ENCODE measurements at places on chromosomes 3 and 15.
A peak's percentile ranks its signal among the peaks of the same experiment; 100 is the strongest.

GRCh38 chr3:85161544-85161943, 202.8 kb downstream of the CADM2 start:
- DNase-seq, result no peak

DNA sequence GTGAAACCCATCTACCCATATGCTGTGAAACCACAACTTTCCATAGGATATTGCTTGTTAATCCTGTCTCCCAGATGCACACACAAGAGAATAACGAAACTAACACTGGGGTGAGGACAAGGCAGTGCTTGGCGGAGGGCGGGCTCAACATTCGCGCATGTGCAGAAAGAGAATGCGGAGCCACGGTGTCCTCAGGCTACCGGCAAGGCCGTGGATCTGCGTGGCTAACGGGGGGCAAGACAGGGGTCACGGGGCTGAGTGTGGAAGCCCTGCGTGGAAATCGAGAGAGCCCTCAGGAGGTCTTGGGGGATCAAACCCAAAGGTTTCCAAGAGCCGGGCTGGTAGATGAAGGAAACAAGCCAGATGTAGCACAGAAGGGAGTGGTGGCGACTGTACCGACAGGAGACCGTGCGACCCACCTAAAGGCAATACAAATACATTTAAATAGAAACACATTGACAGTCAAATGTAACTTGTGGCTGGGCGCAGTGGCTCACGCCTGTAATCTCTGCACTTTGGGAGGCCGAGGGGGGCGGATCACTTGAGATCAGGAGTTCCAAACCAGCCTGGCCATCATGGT, 48.5 kb upstream of the TRA2B start:
- DNase-seq, result no peak

GRCh38 chr15:96303503-96304056, 26.9 kb upstream of the NR2F2 start:
- DNase-seq, result no peak

- no peak for DNase-seq
Observed at GRCh38 chr3:9563851-9564250, 10.2 kb upstream of the LHFPL4 start.

GRCh38 chr15:78408355-78408640, 29.7 kb upstream of the IREB2 start:
- no peak for DNase-seq

GRCh38 chr15:98720031-98720430, 71.7 kb downstream of the IGF1R start:
- no peak for DNase-seq

DNA sequence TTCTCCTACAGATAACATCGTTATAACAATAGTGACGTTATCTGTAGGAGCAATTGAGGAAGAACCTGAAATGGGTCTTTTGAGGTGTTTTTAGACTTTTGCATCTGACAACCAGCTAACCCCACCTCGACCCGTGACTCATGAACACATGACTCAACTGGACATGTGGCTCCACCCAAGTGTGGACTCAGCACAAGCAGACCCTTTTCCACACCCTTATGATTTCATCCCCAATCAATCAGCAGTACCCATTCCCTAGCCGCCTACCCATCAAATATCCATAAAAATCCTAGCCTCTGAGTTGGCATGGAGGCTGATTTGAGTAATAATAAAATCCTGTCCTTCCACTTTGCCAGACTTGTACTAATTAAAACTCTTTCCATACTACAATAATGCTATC, 255.4 kb downstream of the ARPP21 start:
- DNase-seq, result no peak

DNA sequence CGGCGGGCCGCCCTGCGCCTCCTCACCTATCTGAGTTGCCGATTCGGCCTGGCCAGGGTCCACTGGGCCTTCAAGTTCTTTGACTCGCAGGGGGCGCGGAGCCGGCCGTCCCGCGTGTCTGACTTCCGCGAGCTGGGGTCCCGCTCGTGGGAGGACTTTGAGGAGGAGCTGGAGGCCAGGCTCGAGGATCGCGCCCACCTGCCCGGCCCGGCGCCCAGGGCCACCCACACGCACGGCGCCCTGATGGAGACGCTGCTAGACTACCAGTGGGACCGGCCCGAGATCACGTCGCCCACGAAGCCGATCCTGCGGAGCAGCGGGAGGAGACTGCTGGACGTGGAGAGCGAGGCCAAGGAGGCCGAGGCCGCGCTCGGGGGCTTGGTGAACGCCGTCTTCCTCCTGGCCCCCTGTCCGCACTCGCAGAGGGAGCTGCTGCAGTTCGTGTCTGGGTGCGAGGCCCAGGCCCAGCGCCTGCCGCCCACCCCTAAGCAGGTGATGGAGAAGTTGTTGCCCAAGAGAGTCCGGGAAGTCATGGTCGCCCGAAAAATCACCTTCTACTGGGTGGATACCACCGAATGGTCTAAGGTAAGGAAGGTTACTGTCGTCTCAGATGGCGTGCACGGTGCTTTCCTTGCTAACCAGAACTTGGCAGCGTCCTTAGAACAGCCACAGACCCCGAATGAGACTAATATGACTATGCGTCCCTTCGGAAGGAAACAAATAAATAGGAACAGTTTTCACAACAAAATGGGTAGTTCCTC, 567 bp downstream of the TICRR start:
- no peak for DNase-seq

DNA sequence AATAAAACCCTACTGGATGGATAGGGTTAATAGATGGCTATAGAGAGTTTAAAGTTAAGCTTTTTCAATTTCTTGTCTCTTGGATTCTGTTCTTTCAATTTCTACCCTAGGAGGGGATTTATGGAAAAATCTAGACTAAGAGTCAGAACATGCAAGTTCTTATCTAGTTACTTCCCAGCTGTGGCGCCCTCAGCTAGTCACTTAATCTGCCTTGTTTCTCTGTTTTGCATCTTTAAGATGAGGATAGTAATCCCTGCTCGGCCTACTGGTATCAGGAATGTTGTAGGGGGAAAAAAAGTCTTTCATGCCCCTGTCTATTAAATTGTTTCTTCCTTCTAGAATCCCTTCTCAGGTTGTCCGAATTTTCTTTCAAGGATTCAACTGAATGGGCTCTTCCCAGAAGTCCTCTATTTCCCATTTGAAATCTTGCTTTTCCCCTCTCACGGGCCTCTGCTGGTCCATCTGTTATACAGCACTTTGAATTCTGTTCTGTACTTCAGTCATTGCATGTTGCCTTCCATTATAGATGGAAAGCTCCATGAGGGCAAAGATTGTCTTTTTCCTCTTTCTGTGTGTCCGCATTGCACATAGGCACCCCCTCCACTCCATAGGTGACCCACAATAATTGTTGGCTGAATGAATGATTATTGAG, 4.4 kb downstream of the KCTD6 start:
- DNase-seq, result no peak

DNA sequence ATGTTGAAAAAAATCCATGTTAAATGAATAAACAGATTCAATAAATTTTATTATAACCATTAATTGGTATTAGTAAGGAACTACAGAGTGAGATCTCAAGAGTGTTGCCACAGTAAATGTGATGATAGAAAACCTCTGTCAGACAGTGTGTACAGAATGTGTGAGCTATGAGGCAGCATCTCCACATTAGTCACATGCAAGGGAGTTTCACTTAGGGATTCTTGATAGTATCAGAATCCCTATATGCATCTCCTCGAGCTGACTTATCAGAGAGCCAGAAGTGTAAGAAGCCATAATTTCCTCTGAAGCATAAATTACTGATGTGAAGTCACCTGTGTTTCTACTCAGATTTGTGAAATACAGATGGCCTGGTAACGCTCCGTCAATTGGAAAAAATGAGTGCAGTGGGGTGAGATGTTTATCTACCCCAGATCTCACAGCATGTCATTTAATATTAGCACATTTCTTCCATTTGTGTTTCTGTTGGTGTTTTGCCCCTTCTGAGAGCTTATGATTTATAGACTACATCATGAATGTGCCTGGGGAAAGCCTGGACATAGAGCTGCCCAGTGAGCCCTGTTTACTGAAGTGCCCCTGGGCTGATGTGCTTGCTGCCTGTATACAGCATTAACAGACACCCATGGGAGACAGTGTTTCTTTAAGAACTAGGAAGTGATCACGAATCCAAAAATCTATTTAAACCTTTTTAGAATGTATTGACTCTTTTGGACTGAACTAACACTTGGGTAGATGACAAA, 262.4 kb downstream of the CPNE4 start:
- no peak for DNase-seq

GRCh38 chr15:98650417-98651035, 2.2 kb downstream of the IGF1R start:
- DNase-seq, result peak; percentile 39

Measured in stimulated activated CD4-positive, alpha-beta T cell treated with anti-CD3 and anti-CD28 coated beads, TNF-alpha, amount 100 ng/mL, for 4 hours (primary cell).